Uterus (tissue), 4 donors: ENCODE measurements at places on chromosomes 2 and 18. TPM values are rescaled to one million over a fixed set of nuclear protein-coding genes. Genes with fewer than 3 reads are reported as not detected.

The LINC00305 gene
- total RNA-seq = not detected

The ACVR1C gene
- 0.85 TPM for total RNA-seq

The SERPINB13 gene
- total RNA-seq = not detected

The DAW1 gene
- total RNA-seq = not detected

The POTEE gene
- not detected for total RNA-seq

The ACADL gene
- total RNA-seq = 11.7 TPM

DNA sequence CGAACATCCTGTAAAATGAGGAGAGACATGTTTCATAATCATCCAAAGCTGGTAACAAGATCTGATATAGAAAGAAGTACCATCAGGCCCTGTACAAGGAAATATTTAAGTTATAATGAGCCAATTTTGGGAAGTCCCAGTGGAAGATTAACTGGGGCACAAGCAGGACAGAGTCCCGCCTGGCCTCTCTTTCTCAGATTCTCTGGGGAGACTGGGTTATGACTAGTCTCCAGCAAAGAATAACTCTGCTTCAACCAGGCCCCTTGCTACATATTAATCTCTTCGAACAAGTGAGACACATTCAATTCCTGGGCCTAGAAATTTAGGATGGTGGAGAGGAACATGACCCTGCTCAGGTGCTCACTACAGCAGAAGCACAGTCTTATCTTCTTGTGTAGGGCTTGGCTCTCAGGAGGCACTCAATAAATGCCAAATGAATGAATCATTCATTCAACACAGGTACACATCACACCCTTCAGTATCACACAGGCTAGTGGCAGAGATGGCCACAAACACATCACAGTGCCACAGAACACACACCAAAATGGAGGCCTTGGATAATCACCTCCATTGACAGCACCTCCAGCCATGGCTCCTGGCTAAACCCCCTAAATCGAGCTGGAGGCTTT lies 46.4 kb upstream of the RNF152 start:
- DNase-seq = no peak

DNA sequence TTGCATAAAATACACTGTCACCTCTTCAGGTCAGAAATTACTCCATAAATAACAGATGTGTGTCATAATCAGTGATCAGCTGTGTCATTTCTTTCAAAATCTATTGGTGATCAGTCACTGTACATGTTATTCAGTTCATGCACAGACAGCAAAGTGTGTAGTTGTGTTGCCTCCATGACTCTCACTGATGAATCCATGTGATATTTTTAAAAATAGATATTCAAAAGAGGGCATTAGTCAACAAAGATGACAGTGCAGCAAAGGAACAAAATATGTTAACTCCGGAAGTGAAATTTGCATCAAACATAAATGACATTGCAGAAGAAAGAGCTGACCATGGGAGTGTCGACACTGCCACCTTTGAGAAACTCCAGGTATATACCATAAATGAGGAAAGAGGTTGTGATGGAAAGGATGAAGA lies 17.1 kb upstream of the MCM6 start:
- no peak for DNase-seq

DNA sequence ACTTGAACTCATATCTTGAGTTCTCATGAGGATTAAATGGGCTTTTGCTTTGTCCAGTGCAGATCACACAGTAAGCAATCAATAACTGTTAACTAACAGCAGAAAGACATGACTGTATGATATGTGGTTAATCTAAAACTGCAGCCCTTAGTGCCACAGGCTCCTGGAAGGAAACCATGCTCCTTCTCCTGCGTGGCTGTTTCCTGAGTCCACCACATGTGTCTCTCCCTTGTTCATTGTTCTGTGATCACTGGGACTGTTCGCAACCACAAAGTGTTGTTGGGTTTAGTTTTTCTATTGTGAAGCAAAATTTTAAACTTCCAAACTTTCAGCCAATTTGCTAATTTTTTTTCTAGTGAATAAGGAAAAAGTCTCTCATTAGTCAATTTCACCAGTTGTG lies 130.9 kb upstream of the PTPRM start:
- DNase-seq = no peak

DNA sequence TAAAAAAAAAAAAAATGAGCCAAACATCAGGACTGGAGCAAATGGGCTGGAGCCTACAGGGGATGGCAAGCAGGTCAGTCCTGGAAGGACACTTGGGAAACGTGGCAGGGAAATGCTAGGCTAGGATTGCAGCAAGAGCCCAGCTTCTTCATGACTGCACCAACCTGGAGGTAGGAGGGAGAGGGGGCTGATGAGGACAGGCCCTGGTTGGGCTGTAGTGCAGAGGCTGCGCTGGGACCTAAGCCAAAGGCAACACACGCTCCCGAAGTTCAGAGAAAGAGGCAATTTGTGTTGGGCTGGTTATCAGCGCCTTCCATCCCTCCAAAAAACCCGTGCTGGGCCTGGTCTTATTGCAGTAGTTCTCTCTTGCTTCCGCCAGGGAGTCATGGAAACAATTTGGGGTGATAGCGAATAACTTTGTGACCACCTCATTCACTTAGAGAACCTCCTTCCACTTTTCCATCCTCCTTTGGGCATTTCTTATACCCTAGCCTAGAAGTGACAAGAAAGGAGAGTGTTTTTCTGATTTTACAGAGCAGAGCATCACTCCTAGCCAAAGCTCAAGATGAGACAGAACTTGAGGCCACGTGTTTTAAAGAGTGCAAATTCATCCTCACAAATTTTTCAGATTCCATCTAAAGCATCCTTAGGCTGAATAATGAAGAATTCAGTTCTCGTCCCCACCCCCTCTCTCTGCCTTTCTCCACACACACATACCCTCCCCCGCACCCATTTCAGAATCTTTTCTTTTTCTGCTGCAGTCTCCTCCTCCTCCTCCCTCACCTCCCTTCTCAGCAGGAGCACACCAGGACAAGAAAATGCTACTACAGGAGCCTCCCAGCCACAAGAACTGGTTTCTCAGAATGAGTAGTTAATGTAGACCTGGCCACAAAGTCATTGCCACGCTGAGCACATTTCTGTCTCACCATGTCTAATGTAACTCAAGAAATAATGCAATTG lies 82.5 kb upstream of the STPG4 start:
- peak; percentile 72 for DNase-seq

DNA sequence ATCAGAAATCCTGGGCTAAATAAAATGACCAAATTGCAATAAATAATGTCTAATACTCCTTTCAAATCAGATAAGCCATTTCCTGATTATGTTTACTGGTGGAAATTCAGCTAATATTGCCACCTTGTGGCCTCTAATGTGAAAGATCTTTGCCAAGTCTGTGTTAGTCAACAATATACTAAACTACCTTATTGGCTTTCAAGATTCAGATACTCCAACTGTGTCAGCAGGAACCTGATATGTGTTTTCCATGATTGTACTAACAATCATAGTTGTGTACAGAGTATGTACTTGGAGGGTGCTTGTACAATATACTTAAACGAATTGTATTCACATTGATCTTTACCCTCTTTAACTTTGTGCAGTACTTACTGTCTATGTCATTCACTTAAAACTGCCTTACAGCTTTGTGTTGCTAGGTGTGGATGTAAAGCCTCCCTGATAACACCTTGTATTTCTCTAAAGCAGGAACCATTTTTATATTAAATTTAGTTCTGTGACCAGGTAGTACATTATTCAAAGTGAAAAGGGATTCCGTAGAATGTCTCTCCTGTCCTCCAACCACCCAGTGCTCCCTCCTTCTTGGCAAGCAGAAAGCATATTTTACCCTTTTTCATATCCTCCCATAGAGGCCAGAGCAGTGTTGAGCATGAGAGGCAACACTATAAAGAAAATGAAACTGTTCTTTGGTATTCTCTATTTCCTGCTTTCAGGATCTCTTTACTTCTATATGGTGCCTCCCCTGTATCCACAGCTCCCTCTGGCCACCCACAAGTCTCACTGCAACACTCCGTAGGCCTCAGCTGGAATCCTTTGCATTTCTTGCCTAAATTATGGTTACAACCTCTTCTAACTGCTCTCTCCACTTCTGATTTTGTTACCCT lies 75.2 kb upstream of the C2orf15 start:
- no peak for DNase-seq

DNA sequence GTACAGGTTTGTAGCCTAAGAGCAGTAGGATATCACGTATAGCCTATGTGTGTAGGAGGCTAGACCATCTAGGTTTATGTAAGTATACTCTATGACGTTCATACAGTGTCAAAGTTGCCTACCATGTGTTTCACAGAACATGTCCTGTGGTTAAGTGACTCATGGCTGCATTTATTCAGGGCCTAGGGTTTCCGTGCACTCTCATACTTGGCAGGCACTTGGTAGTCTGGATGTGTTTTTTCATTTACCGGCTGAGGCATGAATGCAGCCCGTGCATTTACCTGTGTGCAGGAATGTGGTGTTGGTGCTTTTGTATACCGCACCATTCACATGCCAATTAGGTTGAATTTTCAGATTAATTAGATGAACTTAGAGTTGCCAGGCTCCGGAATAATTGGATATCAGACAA lies 43.4 kb downstream of the MYL12B start:
- DNase-seq = no peak

DNA sequence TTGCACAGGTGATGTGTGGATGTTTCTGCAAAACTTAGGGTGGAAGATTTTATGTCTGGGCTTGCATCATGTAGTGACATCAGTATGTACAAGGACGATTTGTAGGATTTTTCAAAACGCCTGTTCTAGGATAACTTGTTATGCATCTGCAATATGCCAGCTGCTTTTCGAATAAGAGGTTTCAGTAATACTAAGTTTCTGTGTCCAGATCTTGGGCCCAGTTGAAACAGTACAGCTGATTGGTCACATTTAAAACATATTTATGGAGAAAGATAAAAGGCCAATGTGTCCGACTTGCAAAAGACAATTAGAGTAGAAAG lies 1.2 kb downstream of the PTPN4 start:
- no peak for DNase-seq

DNA sequence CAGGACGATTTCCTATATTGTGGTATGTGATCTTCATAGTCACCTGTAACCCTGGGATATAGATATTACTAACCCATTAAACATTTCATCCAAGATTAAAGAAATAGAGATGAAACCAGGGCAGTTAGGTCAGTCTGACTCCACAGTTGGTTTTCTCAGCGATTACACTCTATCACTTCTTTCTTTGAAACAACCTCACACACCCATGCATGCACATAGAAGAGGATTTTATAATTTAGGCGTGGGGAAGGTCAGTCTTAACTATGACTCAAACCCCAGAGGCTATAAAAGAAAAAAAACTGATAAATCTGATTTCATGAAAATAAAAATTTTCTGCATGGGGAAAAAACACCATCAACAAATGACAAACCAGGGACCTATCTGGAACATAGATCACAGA lies 54.2 kb downstream of the BCL2 start:
- no peak for DNase-seq

GRCh38 chr2:219059725-219060682 lies 717 bp downstream of the IHH start:
- DNase-seq = no peak

GRCh38 chr2:224363281-224363680 lies 38.6 kb downstream of the FAM124B start:
- no peak for DNase-seq

- DNase-seq = no peak
Observed at GRCh38 chr2:238862701-238863100, 14.8 kb downstream of the TWIST2 start.

DNA sequence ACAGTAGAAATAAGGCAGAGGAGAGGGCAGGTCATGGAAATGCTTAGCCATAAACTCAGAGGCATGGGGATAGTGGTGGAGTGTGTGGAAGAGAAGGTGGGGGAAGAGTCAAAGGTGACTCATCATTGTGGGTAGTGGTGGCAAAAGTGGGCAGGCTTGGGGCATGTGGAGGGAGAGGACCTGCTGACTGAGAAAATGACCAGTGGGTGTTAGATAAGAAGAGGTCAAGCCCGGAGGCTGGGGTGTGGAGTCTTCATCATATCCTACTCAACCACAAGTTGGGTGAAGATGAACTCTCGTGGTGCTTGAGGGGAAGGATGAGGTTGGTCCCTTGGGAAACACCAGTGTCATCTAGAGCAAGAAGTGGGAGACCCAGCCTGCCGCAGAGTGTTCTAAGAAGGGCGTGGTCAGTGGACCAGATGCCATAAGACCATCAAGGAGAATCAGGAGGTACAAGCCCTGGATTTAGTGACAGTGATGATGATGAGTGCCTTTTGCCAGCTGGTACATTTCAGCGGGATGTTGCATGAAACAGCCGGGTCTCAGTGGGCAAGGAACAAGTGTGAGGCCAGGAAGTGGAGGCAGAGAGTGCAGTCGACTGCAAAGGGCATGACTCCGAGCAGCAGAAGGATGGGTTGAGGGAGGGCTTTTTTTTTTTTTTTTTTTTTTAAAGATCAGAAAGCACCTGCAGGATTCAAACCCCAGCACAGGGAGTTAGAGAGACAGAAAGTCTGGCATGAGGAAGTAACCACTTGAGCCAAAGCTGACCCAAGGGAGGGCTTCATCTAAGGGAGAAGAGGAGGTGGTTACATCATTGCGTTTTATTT lies 122.6 kb upstream of the SPRED2 start:
- DNase-seq = no peak

DNA sequence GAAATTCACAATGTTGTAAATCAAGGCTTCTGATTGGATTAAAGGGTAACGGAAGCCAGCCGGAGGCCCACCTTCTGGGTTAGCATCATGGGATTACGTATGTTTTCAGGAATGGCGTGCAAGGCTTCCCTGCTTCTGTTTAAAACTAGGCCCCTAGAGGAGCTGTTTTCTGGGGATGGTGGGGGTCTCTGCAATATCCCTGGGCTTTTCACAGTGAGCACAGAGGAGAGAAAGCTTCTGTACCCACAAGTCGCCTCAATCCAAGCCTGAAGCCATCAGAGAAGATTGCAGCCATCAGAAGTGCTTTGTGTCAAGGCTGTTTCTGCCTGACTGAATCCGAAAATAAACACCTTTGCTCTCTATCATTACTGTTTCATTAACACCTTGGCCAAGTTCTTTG lies 226.9 kb upstream of the SMIM21 start:
- no peak for DNase-seq

GRCh38 chr2:181308766-181309515 lies 148.2 kb upstream of the ITGA4 start:
- DNase-seq = no peak

DNA sequence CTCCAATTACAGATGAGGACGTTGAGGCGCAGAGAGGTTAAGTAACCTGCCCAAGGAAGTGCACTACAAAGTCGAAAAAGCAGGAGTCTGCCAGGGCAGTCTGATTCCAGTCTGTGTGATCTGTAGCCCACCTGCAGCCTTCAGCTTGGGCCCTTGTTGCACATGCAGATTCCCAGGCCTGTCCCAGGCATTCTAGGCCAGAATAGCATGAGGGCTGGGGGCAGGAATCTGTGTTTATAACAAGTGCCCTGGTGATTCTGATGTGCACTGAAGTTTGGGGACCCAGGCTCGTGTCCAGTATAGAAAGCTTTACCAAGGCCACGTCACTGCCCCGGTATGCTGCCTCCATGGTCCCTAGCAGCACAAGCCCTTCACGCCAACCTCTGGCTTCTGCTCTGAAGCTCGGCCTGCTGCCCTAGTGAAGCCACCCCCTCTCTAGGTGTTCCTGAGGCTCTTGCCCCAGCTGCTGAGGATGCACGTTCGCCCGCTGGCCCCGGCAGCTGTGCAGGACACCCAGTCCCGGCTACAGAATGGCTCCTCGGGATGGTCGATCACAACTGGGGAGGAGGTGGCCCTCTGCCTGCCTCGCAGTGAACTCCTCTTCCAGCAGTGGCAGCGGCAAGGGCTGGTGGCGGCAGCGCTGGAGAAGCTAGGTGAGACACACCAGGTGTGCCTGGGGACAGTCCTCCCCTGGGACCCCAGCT lies 4.6 kb downstream of the CHRNG start:
- no peak for DNase-seq
